Putamen (tissue), 1 donor: ENCODE measurements at places on chromosomes 11 and 22.

DNA sequence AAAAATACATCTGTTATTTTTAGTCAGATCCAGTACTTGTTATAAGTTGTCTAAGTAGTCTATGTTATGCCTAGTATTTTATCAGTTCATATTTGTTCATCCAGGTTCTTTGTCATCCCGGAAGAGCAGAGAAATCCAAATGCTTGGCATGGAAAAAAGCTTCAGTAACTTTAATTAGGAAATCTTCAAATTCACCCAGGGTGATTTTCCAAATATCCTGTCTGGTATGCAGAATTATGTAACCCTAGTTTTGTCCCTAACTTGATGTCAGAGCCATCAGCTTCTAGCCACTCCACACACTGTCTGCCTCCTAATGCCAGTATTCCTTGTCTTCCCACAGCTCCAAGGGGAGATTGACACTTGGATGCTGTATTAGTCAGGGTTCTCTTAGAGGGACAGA is 216.2 kb downstream of the ARHGAP42 start:
- no peak for DNase-seq

- DNase-seq = no peak
Observed at GRCh38 chr11:28529540-28530410, 421.6 kb downstream of the METTL15 start.

- DNase-seq = no peak
Observed at GRCh38 chr22:35587896-35588295, 29.2 kb downstream of the MB start.

DNA sequence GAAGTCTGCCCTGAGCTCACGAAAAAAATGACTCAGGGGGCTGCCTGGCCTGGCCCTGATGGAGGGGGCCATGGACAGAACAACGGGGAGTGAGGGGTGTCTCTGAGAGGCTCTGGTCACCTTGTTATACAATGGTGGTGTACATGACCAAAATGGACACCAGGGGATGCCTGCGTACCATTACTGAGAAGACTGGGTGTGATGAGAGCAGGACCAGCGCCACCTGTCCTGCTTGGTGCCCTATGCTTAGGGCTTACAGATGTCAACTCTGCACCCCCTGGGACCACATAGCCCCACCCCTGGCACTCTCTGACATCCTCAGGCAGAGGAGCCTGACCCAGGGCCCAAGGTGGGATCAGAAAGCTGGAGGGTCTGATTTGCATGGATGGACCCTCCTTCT is 104.8 kb downstream of the ZNF280B start:
- DNase-seq = no peak

DNA sequence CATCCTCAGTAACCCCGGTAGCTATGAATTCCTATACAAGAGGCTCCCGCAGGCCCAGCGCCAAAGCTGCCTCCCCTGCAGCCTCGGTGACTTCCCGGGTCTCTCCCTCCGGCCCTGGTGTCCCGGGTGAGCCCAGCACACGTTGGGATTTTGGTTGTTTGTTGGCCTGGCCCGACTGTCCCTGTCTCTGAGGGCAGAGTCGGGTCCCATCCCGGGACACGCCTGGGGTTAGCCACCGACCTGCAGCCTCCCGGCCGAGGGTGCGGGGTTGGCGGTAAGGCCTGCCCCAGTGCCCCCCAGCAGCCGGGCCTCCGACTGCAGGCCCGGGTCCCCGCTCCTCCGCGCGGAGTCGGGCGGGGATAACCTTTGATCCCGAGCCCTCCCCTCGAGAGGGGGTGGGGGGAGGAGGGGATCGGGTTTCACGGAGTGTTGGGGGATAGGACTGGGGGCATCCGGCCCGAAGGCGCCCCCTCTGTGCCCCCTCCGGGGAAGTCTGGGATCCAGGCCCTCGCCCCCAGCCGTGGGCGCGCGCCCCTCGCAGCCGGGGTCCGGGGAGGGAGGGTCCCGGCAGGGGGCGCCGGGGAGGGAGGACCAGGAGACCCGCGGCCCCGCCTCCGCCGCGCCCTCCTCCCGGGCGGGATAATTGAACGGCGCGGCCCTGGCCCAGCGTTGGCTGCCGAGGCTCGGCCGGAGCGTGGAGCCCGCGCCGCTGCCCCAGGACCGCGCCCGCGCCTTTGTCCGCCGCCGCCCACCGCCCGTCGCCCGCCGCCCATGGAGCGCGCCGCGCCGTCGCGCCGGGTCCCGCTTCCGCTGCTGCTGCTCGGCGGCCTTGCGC is at the start of gene FBLN1:
TSS of gene FBLN1 (plus strand) at position 669 of the 835 bp plus-strand sequence. CDS start at position 772, 103 bp downstream.
- DNase-seq = no peak

DNA sequence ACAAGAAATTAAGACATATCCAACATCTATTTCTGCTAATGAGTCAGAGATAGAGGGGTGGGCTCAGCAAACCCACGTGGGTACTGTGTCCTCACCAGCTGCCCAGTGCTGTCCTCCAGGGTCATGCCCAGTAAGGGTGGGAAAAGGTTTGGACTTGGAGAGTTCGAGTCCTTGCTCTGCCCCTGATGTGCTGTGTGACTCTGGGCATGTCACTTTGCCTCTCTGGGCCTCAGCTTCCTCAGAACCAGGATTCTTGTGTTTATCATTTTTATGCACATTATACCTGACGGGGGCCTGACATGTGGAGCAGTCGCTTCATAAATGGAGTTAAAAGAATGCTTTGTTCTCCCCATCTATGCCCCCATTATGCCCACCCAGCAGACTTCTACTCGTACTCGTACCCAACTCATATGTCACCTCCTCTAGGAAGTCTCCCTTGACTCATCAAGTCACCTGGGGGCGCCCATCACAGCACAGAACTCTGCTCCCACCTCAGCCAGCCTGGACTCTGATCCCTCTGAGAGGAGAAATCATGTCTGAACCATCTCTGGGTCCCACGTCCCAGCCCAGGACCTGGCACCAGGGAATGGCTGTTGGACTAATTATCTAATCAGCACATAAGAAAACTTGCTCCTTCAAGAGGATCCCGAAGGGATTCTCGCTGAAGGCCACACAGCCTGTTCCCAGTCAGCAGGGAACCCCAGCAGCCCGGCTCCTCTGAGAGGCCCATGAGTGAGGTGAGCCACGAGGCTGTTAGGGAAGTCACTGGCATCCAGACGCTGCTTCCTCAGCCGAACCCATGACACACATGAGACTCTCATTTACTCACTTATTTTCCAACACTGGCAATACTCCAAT is 38.7 kb upstream of the TSKU start:
- DNase-seq = no peak

GRCh38 chr22:44281768-44282637 is 30.7 kb downstream of the SHISAL1 start:
- no peak for DNase-seq

DNA sequence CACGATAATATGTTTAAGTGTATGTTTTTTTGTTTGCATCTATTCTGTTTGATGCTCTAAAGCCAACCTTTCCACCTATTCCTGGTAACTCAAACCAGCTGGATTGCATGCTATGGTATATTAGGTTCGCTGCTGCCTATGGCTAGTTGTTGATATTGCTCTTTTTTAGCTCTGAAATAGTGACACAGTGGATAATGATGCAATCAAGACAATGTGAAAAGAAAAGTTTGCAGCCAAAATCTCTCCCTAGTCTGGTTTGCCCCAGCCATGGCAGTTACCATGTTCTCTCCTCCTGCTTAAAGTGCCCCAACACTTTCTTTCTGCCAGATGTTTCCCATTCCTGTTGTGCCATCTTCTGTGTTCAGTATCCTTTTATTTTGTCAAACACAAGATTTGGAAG is 269.7 kb downstream of the DYNC2H1 start:
- no peak for DNase-seq

DNA sequence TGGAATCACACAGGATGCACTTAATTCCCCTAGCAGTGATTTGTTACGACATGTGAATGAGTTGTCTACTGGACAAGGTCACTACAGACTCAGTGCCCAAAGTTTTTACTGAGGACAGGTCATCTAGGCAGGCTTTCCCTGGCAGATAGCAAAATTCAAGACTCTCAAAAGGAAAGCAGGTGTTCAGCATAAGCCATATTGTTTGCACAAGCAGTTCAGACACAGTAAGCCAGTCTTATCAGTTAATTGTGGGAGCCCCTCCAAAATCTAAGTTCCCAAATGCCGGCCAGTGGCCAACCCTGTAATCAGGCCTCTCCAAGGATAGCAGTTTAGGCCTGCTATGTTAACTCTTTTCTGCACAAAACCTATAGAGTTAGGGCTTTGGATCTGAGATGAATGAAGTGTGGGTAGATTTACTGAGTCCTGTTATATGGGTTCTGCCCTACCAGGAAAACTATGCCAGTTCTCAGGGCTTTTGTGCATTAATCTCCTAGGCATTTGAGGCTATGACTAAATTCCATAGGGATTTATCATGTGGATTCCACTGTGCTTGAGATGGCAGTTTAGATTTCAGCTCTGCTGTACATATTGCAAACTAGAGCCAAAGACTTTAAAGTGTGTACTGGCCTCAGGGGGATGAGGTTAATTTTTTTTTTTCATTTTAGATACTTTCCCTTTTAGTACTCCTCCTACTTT is 4.8 kb upstream of the ARHGEF12 start:
- no peak for DNase-seq

DNA sequence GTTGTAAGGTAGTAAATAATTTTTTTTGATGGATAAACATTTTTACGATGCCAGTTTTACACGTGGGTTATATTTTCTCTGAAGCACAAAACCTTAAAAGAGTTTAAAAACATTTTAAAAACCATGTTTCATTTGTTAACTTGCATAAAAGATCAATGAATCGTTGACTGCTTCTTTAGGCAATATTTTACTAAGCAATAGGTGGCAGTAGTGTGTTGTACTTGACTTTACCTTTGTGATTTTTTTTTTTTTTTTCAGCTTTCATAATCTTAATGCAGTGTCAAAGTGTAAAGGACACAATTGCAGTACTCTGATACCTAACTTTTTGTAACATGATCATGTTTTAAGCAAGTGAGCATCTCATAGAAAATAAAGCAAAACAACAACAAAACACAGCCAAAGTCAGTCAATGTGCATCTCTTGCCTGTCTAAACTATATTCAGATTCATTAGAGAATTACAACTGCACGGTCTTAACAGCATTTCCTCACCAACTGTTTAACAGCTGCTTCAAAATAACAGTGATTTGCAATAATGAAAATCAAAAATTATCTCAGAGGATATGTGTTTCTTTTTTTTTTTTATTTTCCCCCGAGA is 27.7 kb downstream of the DNAJC24 start:
- DNase-seq = no peak
